ENCODE measurements at places on chromosomes 11 and 22. TPM values are rescaled to one million over a fixed set of nuclear protein-coding genes. Genes with fewer than 3 reads are reported as not detected.

DNA sequence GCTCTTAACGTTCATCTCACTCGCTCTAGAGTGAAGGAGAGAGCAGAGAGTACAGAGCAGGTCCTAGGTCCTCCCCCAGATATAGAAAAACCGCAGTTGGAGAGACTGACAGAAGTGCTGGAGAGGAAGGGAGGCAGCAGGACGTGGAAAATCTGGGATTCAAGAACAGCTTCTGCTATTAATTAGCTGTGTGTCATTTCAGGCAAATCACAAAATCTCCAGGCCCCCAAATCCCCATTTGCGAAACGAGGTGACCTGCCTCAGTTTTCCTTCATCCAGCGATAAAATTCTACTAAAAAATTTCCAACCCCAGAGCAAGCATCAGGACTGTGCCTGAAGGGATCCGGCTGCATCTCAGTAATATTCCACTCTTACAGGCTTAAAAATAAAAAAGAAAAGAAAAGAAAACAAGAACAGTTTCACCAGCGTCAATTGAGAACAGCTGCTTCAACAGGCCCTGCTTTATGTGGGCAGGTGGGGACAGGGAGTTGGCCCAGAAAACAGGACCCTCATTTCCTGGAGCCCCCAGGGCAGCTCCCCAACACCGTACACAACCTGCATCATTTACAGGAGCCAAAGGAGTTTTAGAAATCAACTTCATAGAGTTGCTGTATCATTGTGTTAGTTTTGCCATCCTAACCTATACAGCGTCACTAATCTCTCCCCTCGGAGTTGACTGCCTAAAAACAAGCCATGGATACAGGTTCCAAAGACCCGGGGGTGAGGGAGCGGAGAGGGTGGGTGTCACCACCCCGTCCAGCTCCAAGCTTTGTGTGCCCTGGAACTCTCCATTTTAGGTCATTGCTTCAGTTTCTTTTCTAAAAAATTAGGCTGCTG, 2.3 kb upstream of the MALAT1 start:
- DNase-seq = peak; percentile 22

- DNase-seq = no peak
These were observed 33.1 kb upstream of the SPON1 start for GRCh38 chr11:13929395-13929891.

GRCh38 chr11:132604431-132604830, 927.9 kb downstream of the OPCML start:
- no peak for DNase-seq

GRCh38 chr11:130449996-130450769, 1.7 kb downstream of the ADAMTS15 start:
- peak; percentile 91 for DNase-seq

DNA sequence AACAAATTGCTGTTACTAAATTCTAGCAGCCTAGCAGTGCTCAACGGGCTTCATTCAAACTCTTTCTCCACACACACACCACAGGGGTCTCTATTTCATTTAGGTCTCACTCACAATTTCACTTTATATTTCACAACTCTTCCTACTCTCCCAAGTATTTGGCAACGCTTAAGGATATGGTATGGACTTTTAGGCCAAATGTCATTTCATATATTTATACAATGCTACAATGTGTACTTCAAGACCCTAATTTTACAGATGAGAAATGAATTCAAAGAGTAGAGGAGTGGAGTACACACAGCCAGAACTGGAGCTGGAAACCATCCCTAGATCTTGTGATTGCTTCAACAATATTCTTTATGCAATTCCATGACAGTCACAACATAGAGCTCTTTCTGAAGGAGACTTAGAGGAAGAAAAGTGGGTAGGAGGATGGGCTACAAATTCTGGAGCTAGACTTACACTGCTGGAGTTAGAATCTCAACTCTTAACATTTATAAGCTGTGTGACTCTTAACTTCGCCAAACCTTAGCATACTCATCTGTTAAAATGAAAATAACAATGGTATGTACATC, 2.5 kb upstream of the MS4A13 start:
- no peak for DNase-seq

DNA sequence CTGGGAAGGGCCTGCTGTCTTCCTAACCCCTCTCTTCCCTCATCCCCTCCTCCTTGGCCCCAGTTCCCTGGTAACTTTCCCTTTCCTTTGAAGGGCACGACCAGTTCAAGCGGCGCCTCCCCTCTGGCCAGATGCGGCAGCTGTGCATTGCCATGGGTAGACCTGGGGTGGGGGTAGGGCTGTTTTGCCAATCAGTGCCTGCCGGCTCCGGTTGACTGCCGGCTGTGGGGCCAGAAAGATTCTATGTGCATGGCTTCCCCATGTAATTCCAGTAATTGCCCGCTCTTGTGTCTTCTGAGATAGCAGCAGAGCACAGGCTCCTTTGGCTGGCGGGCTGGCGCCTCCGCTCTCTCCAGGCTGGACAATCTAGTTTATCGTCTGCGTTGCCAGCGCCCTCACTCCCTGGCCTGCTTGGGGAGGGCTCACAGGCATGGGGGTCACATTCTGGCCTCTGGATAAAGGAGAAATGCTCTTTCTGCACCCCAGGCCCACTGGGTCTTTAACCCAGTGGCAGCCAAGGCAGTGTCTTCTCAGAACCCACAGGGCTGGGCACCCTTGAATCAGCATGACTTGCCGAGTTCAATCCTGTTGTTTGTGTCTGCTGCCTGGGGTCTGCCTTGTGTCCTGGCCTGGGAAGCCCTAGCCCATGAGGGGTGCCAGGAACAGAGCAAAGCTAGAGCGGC, 9.4 kb downstream of the SIDT2 start:
- DNase-seq = peak; percentile 14

GRCh38 chr11:42524534-42525227, 787.1 kb upstream of the API5 start:
- peak; percentile 34 for DNase-seq

The KCNA4 gene
- 1.9 TPM for total RNA-seq

- DNase-seq = no peak
These were observed 15.7 kb upstream of the IL10RA start for GRCh38 chr11:117970400-117971024.

The CRYBB3 gene
- total RNA-seq = not detected

The OR5B17 gene
- total RNA-seq = not detected

- DNase-seq = no peak
These were observed 426.4 kb downstream of the AASDHPPT start for GRCh38 chr11:106503901-106504300.

- DNase-seq = no peak
These were observed 52.1 kb upstream of the CHST1 start for GRCh38 chr11:45717526-45717925.

The DKK3 gene
- 1,563 TPM for total RNA-seq

The IGLL1 gene
- not detected for total RNA-seq

The OR6A2 gene
- 0.08 TPM for total RNA-seq

- DNase-seq = no peak
These were observed 29.6 kb upstream of the FLI1 start for GRCh38 chr11:128664317-128664716.

- DNase-seq = no peak
These were observed 82.2 kb upstream of the GRK3 start for GRCh38 chr22:25482091-25482760.

The MS4A2 gene
- 0.26 TPM for total RNA-seq

- no peak for DNase-seq
These were observed 4.1 kb upstream of the LYVE1 start for GRCh38 chr11:10572533-10572932.

The ADORA2A gene
- total RNA-seq = 4.6 TPM

DNA sequence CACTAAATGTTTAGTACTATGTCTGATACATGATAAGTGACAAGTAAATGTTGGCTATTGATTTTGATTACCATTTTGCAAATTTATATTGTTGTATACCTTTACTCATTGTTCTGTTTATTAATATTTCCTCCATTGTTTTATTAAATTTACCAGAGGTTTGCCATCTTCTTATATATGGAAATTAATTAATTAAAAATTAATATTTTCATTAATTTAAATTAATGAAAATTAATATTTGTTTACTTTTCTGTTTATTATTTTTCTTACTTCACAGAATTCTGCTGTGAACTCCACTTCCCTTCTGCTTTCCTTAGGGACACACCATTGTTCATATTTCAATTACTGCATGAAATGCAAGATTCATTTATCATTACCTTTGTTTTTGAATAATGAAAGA, 331.0 kb downstream of the LARGE1 start:
- no peak for DNase-seq

- DNase-seq = peak; percentile 63
These were observed 109.6 kb downstream of the RRAS2 start for GRCh38 chr11:14249121-14249963.

- DNase-seq = peak; percentile 65
These were observed 37.0 kb upstream of the TIMP3 start for GRCh38 chr22:32764330-32765131.

DNA sequence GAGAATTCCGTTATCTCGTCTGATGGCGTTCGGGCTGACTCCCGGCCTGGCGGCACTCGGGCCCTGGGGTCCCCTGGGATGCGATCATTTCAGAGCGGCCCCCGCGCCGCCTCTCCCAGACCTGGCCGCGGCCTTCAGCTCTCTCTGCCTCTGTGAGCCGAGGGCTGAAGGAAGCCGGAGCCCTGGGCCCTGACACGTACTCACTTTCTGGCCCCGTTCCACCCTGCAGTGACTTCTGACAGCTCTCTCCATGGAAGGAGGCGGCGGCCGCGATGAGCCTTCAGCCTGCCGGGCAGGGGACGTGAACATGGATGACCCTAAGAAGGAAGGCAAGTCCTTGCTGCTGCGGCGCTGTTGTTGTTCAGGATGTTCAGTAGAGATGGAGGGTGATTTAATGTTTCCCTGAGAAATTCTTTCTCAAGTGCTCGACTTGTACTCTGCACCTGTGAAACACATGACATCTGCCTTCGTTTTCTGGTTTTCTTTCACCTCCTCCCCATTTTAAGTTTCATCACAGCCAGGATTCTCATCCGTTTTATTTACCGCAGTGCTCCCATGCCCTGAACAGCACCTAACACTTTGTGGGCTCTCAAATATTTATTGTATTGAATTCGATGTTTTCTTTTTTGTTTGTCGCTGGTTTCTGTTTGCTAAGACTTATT, 612 bp downstream of the GTSE1 start:
- peak; percentile 44 for DNase-seq
